Kidney (tissue), 22 donors: ENCODE measurements at places on chromosomes 5 and 9. TPM values are rescaled to one million over a fixed set of nuclear protein-coding genes. Genes with fewer than 3 reads are reported as not detected.

PCDHA2 gene
- total RNA-seq, result 0.50 TPM

SPATA6L gene
- 15.1 TPM for total RNA-seq

CXCL14 gene
- 104 TPM for total RNA-seq

DNA sequence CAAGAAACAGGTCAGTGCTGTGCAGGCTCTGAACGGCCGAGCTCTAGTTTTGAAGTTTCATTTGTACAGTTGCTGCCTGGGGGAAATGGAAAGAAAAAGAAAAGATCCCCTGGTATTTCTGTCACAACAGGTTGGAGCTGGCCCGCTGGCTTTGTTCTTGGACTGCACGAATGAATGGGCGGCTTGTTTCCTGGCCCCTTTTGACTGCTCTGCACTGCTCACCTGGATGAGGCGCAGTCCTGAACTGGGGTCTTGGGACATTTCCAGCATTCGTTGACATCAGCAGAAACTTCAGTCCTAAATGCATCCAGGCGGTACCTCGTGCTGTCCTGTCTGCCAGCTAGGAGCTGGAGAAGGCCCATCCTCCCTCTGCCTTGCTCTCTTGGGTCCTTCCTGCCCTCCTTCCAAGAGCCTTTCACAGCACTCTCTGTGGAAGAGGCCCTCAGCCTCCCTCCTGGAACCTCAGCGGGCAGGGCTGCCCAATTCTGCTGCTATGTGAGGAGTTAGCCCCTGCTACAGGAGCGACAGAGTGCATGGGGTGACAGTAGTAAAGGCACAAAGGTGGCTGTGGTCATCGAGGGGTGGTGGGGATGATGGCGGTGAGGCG lies 189.2 kb downstream of the FSTL4 start:
- H3K27ac ChIP-seq, result no peak overlapping the region
- H3K4me1 ChIP-seq, result peaks cover 6% of the 10 kb centered on the region
- H3K4me3 ChIP-seq, result no peak overlapping the region
